Activated naive CD8-positive, alpha-beta T cell treated with anti-CD3 and anti-CD28 coated beads for 36 hours (primary cell): ENCODE measurements at places on chromosomes 16 and 17.

GRCh38 chr17:62109378-62109902, 44.4 kb upstream of the MED13 start:
- no peak overlapping the region for H3K4me3 ChIP-seq
- no peaks in the 10 kb centered on the region for H3K27me3 ChIP-seq
- DNase-seq = peak; percentile 70
- H3K27ac ChIP-seq = no peak overlapping the region
- no peaks in the 10 kb centered on the region for H3K36me3 ChIP-seq
- no peaks in the 10 kb centered on the region for H3K4me1 ChIP-seq

GRCh38 chr16:17316005-17316404, 154.8 kb downstream of the XYLT1 start:
- H3K4me3 ChIP-seq = no peak overlapping the region
- no peak for DNase-seq
- H3K27ac ChIP-seq = no peak overlapping the region
- H3K4me1 ChIP-seq = peaks cover 25% of the 10 kb centered on the region
- no peaks in the 10 kb centered on the region for H3K27me3 ChIP-seq

- H3K36me3 ChIP-seq = peaks cover 33% of the 10 kb centered on the region
- no peaks in the 10 kb centered on the region for H3K4me1 ChIP-seq
- no peak overlapping the region for H3K4me3 ChIP-seq
- H3K27ac ChIP-seq = no peak overlapping the region
- no peaks in the 10 kb centered on the region for H3K27me3 ChIP-seq
Observed at GRCh38 chr17:35692512-35693210, 38.8 kb upstream of the RASL10B start.

DNA sequence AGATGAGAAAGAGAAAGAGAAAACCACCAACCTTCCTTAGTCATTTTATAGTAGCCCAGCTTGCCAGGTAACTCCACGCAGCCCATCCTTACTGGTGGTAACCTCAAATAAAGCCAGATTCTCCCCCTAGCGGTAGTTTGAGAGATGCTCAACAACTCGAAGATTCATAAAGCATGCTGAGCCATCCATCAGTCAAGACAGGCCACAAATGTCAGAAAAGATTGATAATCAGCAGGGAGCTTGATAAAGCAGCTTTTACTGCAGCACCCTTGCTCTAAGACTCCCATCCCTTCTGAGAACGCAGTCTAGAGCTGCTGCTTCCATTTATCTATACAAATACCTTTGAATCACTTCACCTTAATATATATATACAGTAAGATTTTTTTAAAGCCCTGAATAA, 451.5 kb upstream of the HSBP1 start:
- H3K4me1 ChIP-seq = no peaks in the 10 kb centered on the region
- no peak for DNase-seq
- H3K4me3 ChIP-seq = no peak overlapping the region
- no peaks in the 10 kb centered on the region for H3K36me3 ChIP-seq
- peaks cover 3% of the 10 kb centered on the region for H3K27me3 ChIP-seq

- H3K27ac ChIP-seq = no peak overlapping the region
- peaks cover 2% of the 10 kb centered on the region for H3K4me1 ChIP-seq
- H3K36me3 ChIP-seq = no peaks in the 10 kb centered on the region
- no peaks in the 10 kb centered on the region for H3K27me3 ChIP-seq
- no peak overlapping the region for H3K4me3 ChIP-seq
Observed at GRCh38 chr17:16981928-16982327, 10.0 kb upstream of the TNFRSF13B start.

GRCh38 chr17:373613-374230, 21.1 kb upstream of the RPH3AL start:
- no peak overlapping the region for H3K4me3 ChIP-seq
- H3K36me3 ChIP-seq = peaks cover 4% of the 10 kb centered on the region
- DNase-seq = no peak

DNA sequence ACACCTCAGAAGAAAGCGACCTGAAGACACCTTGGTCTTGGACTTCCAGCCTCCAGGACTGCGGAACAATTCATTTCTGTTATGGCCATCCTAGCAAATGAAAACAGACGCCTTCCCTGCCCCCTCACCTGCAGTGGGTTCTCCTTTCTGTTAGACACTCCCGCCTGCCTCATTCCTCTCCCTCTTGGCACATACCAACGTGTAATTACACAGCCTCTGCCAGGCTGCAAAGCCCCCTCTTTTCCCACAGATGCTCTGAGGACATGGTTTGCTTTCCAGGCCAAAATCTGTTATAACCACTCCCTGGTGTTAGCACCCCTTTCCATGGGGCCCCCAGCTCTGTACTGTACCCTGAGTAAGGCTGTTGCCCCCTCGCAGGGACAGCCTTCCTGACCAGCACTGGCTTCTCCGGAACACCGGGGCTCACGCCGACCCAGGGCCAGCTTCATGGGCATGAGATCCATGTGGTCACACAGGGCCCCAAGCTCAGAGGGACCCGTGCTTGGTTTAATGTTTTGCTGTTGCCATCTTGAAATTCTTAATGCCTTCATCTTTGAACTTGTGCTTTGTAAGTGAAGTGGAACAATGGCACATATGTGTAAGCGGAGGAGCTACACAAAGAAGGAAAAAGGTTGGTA, 64.1 kb downstream of the SDK2 start:
- no peak for DNase-seq
- H3K4me1 ChIP-seq = peaks cover 4% of the 10 kb centered on the region
- H3K27me3 ChIP-seq = no peaks in the 10 kb centered on the region

- H3K4me3 ChIP-seq = no peak overlapping the region
- no peak for DNase-seq
- H3K27ac ChIP-seq = no peak overlapping the region
Observed at GRCh38 chr17:54771409-54771915, 129.2 kb upstream of the TOM1L1 start.
